EH (cell line): ENCODE measurements at places on chromosomes 2 and 18.
A peak's percentile ranks its signal among the peaks of the same experiment; 100 is the strongest.

DNA sequence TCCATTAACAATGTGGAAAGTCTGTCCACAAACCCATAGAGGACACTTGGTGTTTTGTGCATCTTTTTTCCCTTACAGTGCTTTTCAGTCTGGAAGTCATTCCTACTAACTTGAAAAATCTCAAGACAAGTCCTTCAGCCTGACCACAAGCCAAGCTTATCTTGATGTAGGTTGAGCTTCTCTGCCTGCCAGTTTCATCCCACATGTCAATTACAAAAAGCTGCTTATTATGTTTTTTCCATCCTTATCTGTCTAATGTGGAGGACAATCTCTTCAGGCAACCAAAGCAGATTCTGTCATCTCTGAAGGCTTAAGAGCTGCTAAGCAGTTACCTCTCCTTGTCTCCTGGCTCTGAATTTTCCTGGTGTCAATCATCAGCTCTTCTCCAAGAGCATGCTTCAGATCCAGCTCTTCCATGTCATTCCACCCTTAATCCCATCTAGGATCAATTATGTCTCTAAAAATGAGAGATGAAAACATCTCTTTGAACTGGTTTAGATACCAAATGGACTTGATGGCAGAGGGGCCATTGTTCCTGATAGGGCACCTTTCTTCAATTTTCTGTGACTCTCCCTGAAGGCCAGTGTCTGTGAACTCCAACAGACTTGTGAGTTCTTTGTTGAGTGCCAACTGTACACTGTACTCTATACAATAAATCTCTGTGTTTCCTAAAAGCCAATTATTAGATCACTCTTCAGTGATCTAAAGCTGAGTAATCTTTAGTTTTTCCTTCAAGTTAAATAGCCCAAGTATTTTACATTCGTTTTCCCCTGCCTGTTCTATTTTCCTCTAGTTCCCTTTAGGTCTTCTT lies 208.6 kb downstream of the RBM43 start:
- DNase-seq: peak; percentile 52

DNA sequence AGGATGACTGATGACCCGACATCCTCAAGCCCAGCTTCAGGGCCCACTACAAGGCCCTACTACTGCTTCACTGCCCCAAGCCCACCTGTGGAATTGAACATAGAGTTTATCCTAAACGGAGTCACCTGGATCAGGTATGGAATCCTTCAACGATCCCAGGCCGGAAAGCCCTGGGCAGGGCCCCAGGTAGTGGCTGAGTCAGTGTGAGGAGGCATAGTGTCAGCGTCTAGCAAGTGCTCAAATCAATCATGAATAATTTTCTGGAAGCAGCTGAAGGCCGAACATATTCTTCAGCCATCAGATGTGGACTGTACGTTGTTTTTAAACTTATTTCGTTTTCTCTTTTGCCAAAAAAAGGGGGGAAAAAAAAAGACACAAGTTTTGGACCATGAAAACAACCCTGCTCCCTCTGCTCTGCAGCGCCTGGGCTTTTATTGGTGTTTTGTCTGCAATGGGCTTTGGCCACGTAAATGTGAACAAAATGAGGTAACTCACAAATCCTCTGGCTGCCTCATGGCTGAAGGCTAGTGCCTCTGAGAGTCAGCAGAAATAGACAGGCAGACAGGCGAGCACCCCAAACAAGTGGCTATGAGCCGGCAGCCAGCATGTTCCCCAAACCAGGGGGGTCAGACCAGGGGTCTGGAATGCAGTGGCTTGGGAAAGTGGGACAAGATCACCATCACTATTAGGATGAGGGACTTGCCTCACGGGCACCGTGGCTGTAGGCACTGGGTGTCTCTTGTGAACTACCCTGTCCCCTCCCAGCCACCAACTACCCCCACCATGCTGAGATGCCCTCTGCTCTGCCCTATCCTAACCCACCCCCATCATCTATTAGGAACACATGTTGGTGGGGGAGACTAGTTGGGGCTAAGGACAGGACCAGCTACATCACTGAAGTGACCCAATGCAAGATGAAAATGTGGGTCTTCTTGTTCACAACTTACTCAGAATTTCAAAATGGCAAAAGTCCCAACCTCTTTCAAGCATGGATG lies 51.4 kb downstream of the TTC32 start:
- DNase-seq: no peak

DNA sequence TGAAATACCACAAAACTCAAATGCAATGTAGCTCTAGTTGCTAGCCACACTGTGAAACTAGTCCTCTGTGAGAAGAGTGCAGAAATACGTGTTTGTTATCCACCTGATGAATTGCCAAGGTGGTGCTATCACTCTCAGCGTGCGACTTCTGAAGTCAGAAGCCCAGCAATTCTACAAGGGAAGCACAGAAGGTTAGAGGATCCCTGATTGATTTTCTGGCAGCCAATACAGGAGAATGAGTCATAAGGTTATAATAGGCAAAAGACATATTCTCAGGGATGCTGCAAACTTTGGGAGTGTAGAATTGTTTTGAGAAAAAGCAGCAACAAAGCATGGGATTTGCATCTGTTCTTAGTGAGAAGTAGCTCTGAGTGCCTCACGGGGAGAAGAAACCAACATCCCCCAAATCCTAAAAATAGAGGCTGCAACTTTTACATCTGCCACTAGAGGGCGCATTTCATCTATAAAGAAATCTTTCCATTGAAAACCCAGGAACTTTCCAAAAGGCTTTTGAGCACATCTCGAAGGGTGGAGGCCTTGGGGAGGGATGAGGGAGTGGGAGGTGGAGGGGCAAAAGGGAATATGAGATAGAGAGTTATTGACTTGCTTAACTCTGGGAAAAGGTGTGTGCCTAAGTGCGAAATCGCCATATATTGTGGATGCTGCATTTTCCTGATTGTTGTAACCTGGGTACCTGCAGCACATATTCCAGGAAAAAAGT lies 78.0 kb downstream of the TMEM182 start:
- peak; percentile 42 for DNase-seq

GRCh38 chr18:73717570-73717969 lies 430.1 kb downstream of the FBXO15 start:
- DNase-seq: peak; percentile 87

DNA sequence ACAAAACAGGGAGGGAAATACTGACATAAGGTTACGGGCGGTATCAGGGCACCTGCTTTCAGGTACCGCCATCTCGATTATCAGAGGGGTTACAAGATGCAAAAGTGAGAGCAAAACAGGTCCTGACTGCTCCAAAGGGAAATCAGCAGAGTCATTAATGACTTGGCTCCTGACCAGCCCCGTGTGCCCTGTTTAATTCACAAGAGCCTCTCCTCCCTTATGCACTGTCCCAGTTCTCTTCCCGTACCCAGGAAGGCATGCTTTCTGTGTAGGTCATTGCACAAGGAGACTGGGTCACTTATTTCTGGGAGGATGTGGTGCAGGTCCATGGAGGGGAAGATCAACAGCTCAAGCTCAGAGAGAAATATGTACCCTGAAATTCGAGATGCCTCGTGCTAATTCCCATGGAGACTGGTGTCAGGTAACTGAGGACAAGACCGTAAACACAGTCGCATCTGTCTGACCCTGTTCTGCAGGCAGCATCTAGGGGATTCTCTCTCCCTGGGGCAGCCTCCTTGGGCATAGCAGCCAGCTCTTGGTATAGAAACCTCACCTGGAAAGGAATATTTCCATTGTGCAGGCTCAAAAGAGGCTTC lies 79.9 kb downstream of the HNRNPLL start:
- no peak for DNase-seq

- DNase-seq: no peak
Measured at GRCh38 chr18:10003281-10003680, 89.5 kb downstream of the VAPA start.

- DNase-seq: no peak
Measured at GRCh38 chr2:223554923-223555322, 47.2 kb downstream of the SCG2 start.

- DNase-seq: peak; percentile 30
Measured at GRCh38 chr2:217794133-217794986, 208.4 kb downstream of the TNS1 start.

DNA sequence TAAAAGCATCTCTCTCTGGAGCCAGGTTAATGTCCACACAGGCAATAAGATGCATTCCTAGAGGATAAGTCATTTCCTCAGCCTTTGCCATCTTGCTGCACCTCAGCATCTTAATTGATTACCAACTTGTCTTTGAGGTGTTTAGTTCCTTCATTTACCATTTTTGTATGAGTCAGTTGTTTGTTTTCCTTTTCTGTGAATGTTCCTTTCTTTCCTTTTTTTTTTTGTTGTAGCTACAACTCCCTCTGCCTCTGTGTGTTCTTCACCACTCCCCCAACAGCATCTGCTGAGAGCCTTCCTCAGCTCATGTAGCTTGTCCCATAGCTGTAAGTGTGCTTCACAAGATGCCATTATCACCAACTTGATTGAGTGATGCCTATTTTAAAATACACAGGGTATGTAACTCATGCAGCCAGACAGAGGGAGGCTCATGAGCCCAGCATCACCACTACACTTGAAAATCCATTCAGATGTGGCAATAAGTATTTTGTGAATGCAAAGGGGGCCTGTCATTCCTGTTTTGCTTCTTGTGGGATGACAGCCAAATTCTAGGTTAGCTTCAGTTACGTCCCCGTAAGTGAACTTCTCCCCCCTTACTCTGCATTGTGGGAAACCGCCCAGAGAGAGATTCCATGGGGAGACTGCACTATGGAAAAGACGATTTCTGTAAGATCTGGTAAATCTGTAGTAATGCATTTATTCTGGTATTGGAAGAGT lies 315.9 kb upstream of the ZEB2 start:
- peak; percentile 38 for DNase-seq

- DNase-seq: no peak
Measured at GRCh38 chr18:76678248-76678647, 144.1 kb upstream of the ZNF236 start.

- DNase-seq: no peak
Measured at GRCh38 chr18:13028869-13029268, 37.7 kb downstream of the CEP192 start.

GRCh38 chr2:226683196-226683595 lies 116.4 kb downstream of the IRS1 start:
- no peak for DNase-seq

DNA sequence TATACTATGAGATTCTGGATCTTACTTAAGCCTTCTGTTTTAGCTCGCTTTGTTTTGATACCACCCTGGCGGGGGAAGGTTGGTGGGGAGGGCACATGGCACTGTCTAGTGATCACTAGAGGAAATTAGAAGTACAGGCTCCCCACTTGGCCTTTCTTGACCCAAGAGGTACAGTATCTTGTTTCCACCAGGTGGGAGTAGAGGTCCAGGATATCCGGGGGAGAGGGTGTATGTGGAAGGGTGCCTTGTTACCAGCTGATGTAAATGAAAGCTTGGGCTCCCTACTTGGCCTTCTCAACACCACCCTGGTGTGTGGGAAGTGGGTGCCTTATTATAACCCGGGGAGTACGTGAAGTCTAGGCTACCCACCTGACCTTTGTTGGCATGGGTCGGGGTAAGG lies 7.5 kb downstream of the GALNT1 start:
- peak; percentile 3 for DNase-seq

DNA sequence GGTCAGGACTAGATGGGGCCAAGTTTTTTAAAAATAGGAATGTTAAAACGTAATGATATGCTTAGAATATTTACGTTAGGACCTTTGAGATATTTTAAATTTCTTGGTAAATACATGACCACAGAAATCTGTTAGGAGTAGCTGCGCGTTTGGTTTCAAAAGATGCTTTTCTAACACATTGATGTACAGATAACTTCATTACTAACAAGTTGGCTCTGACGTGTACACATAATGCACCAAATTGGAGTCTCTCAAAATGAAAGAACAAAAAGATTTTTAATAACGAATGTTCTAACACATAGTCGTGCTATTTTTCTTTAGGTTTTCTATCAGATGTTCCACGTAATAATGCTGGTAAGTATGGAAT lies 608 bp downstream of the PHOSPHO2 start:
- peak; percentile 7 for DNase-seq

- DNase-seq: no peak
Measured at GRCh38 chr2:5021136-5021535, 671.0 kb upstream of the SOX11 start.

DNA sequence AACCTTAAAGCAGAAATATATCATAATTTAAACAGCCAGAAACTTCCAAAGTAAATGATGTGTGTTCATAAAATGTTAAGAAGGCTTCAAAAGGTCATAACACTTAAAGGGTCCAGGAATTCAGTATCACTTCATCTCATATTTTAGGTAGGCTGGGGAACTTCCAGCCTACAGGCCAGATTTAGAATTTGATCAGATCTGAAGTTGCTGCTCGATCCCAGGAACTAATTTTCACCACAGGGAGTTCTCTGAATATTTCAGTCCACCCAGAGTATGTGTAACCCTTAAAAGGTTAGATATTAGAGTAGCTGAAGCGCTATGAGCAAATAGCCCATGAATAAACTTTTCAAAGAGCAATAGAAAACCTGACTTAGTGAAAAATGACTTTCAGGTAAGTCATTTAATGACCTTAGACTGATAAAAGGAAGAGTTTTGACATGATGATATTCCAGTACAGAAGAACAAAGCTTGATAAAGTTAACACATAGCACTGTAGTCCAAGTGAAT lies 1.7 kb downstream of the WIPF1 start:
- DNase-seq: peak; percentile 64

DNA sequence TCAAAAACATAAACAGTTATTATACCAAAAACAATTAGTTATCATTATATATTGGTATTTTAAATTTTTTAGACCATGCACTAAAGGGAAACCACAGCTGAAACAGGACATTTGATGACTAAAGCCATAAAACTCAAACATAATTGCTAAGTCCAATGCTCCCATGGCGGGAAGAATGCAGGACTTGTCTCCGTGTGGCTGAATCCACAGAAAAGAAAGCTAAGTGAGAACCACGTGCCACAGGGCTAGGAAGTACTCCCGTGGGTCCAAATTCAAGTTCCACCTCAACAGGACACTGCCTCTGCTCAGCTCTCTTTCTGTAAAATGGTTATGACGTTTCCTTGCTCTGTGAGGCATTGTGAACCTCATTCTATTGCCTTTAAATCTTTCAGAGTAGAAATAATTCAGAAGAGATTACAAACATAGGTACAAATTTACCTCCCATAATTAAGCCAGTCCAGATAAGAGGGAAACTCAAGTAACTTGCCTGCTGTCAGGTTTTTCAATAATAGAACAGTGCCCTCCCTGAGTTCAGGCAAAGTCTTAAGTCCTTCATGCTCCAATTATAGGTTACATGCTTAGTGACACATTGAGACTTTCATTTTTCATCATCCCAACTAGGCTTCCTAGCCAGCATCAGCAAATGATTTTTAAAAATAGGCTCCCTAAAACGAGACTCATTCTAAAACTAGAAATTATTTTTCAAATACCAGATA lies 36.7 kb downstream of the FTCDNL1 start:
- DNase-seq: no peak

- peak; percentile 74 for DNase-seq
Measured at GRCh38 chr2:219689676-219690628, 62.5 kb downstream of the SLC4A3 start.

DNA sequence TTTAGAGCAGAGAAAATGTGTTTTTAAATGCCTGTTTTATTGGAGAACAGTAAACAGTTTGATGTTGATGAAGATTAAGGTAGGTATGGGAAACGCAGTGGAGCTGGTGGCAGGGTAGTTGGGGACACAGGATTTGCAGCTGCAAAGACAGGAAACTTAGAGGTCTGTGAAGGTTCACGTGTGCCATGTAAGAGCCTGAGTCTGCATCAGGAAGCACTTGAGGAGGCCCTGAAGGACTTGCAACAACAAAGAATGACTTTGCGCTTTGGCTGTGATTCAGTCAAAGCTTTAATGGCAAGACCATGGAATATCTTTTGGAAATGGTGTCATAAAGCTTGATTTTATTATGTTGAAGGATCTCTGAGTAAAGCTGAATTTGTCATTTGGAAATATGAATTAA lies 347.6 kb upstream of the KCNJ3 start:
- no peak for DNase-seq

- no peak for DNase-seq
Measured at GRCh38 chr2:236507393-236508085, 62.1 kb upstream of the ACKR3 start.

- DNase-seq: no peak
Measured at GRCh38 chr2:185384822-185385560, 353.6 kb upstream of the FSIP2 start.
